ENCODE measurements at places on chromosomes 16 and 17.

DNA sequence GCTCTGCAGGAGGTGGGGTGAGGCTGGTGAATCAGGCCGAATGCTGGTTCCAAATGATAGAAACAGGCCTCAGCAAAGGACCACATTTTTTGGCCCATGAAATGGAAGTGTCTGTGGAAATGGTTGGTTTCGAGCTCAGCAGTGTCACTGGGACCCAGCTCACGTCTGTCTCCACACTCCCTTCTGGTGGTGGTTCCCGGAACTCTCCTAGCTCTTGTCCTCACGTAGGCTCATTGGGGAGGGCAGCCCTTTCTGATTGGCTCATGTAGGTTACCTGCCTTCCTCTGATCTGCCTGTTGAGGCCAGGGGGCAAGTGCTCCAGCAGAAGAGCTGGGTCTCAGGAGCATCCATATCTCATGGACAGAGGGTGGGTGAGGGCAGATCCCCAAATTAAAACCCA lies 4.0 kb downstream of the ALG1 start:
- DNase-seq: no peak

DNA sequence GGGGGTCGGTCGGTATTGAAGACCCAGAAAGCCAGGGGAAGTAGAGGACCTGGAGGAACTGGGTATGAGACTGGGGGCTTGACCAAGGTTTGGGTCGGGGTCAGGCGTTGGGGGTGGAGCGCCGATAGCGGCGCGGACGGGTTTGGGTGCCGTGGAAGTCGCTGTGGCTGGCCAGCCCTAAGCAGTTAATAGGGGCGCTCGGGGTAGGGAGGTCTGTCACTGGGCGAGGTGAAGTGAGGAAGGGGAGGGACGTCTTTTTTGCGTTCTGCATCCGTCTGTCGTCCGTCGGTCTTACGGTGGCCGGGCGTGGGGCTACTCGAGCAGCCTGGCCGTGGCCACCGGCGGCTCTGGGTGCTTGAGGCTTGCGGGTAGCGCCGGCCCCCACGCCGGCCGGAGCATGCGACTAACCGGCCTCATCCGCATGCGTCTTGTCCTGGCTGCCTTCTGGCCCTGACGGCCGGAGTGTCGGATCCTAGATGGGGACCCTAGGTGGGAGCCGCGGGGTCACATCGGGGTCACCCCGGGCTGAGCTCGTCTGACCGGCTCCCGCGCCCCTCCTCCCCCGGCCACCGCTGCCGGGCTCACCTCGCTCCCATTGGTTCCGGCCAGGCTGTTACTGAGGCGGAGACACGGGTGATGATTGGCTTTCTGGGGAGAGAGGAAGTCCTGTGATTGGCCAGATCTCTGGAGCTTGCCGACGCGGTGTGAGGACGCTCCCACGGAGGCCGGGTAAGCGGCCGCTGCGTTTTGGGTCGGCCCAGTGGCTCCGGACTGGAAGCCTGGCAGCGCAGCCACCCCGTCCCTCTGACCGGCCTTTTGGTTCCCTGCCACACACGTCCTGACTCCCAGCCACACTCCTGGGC lies 10.3 kb upstream of the TMEM88 start:
- no peak for DNase-seq

GRCh38 chr16:54687043-54687899 lies 243.4 kb upstream of the IRX5 start:
- DNase-seq: no peak

DNA sequence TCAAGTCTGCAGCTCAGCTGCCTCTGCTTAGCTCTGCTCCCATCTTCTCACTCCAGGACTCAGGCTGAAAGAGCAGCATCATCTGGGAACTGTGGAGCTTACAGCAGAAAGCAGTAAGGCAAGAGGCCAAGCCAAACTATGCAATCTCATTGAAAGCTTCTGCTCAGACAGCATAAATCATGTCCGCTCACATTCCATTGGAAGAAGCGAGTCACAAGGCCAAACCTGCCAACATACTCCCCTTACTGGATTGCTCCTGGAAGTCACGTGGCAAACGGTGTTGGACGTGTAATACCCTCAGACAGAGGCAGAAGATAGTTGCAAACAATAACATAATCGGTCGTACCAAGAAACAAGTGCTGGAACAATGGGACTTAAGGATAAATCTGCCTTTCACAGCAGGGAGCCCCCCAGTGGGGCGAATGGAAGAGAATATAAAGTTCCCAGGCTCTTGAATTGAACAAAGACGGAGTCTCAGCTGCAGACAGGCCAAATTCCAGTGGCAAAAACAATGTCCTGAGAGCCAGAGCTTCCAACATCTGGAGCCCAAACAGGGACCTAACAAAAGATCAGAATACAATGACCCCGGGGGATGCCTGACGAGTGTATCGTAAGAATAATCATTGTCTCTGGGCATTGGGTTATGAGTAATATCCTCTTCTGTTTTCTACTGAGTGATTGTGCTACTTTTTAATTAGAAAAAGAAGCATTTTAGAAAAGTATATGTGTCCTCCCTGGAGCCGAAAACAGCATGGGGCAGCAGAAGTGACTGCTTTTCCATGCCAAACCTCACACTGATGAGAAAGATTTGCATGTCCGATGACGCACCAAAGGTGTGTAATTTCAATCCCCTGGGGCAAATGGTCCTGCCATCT lies 68.4 kb downstream of the CMC2 start:
- no peak for DNase-seq

DNA sequence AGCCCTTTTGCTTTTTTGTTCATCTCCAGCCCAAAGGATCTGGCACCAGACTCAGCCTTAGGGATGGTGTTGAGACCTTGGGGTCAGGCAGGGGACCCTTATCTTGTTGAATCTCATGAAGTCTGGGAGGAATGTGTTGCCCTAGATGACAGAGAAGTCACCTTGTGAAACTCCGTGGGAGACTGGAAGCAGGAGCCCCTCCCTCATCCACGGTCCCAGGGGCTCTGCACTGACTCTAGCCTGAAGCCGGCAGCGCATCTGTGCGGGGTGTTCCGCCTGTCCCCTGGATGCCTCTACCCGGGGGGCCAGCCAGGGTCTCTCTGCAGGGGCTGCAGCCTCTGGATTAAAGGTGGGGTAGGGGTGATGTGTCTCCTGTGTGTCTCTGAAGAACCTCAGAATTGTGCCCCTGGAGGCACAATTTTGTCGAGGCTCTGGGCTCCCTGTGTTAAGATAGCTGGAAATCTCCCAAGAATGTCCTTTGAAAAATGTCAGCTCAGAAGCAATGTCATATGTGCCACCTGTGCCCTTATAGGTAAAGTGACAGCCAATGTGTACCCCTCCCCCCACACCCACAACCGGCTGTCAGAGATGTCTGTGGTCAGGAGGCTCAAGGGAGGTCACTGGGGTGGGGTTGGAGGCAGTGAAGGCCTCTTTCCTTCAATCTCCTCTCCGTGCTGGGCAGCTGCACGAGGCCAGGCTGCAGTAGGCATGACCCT lies 32.1 kb upstream of the CDC42EP4 start:
- DNase-seq: no peak

GRCh38 chr17:33667052-33667509 lies 374.0 kb upstream of the ASIC2 start:
- DNase-seq: peak; percentile 6

- DNase-seq: no peak
Measured at GRCh38 chr16:77059446-77059845, 131.5 kb upstream of the MON1B start.

DNA sequence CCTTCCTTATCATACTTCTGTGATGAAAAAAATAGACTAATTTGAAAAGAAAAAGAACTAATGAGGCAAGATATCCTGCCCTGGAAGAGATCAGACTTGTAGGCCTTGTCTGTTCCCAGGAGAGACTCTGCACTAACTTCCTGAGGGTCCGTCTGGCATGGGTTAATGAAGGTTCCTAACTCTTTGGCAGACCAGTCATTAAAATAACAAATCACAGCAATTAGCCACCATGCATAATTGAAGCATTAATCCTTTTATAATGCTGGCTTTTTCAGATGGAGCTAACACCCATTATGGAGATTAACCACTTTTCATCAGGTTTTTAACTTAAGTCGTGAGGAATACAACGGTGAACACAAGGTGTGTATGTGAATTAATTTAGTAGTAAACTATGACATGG lies 10.4 kb upstream of the KRT10 start:
- DNase-seq: no peak

DNA sequence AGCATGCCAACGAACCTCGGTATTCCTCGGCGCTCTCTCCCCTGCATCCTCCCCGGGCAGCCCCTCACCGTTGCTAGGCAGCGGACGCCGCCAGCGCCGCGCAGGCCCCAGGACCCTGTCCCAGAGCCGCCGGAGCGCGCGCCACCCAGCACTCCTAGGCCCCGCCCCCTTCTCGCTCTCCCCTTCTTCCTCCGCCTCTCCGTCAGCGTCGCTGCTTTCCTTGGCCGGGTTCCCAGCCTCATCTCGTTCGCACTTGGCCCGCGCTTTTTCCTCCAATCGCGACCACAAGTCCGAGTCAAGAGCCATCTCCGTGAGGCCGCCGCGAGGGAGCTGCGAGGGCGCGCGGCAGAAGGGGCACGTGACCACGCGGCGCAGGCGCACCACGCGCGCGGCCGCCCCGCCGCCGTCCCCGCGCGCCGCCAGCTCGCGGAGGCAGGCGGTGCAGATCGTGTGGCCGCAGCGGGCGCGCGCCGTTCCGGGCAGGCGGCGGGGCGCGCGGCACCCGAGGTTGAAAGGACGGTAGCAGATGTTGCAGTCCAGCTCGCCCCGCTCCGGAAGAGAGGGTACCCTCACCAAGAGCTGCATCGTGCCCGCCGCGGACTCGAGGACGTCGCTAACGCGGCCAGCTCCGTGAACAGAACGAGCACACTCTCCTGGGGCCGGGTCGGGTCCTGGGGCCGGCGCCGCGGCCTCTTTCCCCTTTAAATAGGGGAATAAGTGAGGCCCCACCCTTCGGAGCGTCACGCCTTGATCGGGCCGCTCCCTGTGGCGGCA lies at the start of gene RNF227:
TSS of gene RNF227 (minus strand) at position 679 of the 774 bp plus-strand sequence. CDS start at position 585, 94 bp downstream.
- DNase-seq: peak; percentile 65

- DNase-seq: no peak
Measured at GRCh38 chr17:63191610-63192009, 225.6 kb downstream of the TANC2 start.

- no peak for DNase-seq
Measured at GRCh38 chr17:13940858-13941665, 128.2 kb upstream of the COX10 start.

GRCh38 chr16:27365142-27366089 lies 36.6 kb upstream of the IL21R start:
- no peak for DNase-seq

GRCh38 chr16:78240459-78241222 lies 141.2 kb downstream of the WWOX start:
- no peak for DNase-seq

- DNase-seq: no peak
Measured at GRCh38 chr16:4028144-4028543, 88.1 kb downstream of the ADCY9 start.

GRCh38 chr16:80837533-80838147 lies 33.2 kb upstream of the CDYL2 start:
- DNase-seq: no peak

DNA sequence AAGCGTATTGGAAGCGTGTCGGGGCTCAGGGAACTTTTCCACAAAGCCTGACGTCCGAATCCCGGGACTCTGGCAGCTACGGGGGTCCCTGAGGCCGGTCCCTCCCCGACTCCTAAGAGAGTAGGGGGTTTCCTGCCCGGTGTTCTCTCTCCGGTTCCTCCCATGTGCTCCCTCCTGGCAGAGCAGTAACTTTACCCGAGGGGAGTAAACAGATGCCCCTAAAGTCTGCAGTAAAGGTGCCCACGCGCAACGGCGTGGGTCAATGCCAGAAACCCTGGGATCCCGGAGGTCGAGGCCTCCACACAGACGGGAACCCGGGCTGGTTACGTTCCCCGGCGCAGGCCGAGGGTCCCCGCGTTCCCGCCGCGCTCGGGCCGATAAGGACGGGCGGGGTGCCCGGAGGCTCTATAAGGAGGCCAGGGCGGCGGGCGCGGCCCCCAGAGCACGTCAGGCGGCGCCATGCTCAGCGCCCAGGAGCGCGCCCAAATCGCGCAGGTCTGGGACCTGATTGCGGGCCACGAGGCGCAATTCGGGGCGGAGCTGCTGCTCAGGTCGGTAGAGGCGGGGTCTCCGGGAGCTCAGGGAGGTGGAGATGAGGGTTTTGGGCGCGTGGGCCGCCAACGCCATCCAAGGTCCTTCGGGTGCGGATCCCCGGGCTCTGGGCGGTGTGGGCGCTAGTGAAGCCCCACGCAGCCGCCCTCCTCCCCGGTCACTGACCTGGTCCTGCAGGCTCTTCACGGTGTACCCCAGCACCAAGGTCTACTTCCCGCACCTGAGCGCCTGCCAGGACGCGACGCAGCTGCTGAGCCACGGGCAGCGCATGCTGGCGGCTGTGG lies at the start of gene HBM:
TSS of gene HBM (plus strand) at position 440 of the 836 bp plus-strand sequence. CDS start at position 460, 20 bp downstream.
- no peak for DNase-seq

GRCh38 chr17:9982159-9982558 lies 77.1 kb upstream of the RCVRN start:
- DNase-seq: no peak

- DNase-seq: no peak
Measured at GRCh38 chr16:57701759-57702371, 7.3 kb downstream of the DRC7 start.

DNA sequence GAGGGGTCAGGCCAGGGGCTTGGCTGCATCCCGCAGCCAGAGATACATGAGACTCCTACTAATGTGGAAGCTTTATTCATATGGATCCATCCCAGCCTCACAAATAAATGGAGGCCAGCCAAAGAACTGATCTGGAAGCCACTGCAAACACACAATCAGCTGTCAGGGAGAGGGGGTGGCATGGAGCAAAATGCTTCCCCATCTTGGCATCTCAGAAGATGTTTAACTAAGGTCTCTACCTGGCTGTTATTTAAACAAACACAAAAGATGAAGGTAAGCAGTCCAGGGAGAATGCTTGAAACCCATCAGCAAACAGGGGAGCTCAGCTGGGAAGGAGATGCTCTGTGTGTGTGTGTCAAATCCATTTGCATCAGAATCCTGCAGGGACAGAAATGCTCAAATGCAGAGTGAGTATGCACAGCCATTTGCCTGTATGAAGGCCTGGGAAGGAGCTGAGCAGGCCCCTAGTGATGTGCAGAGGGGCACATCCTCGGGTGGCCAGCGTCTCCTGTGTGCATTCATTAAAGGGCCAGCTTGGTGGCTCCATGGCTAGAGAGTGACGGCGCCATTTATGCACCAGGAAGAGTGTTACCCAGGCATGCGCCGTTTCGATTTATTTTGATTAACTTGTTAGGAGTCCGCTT lies 34.2 kb upstream of the IRX3 start:
- DNase-seq: no peak

GRCh38 chr16:68298312-68298711 lies 12.4 kb downstream of the SLC7A6OS start:
- DNase-seq: no peak

- DNase-seq: no peak
Measured at GRCh38 chr16:72044296-72044695, 10.0 kb upstream of the HP start.

GRCh38 chr17:57538736-57539456 lies 206.2 kb downstream of the CCDC182 start:
- DNase-seq: no peak

- no peak for DNase-seq
Measured at GRCh38 chr17:9905902-9906301, 831 bp upstream of the RCVRN start.

- no peak for DNase-seq
Measured at GRCh38 chr17:81031566-81032550, 3.1 kb upstream of the BAIAP2 start.

Measured in stimulated activated CD4-positive, alpha-beta T cell treated with anti-CD3 and anti-CD28 coated beads, TNF-alpha, amount 100 ng/mL, for 4 hours (primary cell).